Keratinocyte (primary cell): ENCODE measurements at places on chromosomes 5 and 9. TPM values are rescaled to one million over a fixed set of nuclear protein-coding genes. Genes with fewer than 3 reads are reported as not detected.

- no peak overlapping the region for H3K27ac ChIP-seq
- H3K4me1 ChIP-seq, result no peaks in the 10 kb centered on the region
- H3K27me3 ChIP-seq, result no peaks in the 10 kb centered on the region
- DNase-seq, result no peak
Observed at GRCh38 chr5:7094626-7095025, 301.3 kb upstream of the ADCY2 start.

- H3K4me3 ChIP-seq, result no peak overlapping the region
- peaks cover 18% of the 10 kb centered on the region for H3K27me3 ChIP-seq
- H3K36me3 ChIP-seq, result no peaks in the 10 kb centered on the region
- DNase-seq, result no peak
- no peak overlapping the region for H3K27ac ChIP-seq
Observed at GRCh38 chr9:124214116-124214515, 43.6 kb upstream of the NEK6 start.

DNA sequence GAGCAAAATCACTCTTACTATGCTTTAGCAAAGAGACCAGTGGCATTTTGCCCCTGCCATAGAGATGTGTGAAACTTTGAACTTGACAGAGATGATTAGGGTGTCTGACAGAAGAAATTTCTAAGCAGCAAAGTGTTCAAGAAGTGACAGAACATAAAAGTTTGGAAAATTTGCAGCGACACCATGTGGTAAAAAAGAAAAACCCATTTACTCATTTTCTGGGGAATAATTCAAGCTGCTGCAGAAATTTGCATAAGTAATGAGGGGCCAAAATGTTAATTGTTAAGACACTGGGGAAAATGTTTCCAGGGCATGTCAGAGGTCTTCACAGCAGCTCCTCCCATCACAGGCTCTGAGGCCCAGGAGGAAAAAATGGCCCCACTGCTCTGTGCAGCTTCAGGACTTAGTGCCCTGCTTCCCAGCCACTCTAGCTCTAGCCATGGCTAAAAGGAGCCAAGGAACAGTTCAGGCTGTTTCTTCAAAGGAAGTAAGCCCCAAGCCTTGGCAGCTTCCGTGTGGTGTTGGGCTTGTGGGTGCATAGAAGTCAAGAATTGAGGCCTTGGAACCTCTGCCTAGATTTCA lies 6.1 kb upstream of the AP3B1 start:
- no peaks in the 10 kb centered on the region for H3K36me3 ChIP-seq
- no peak overlapping the region for H3K27ac ChIP-seq
- DNase-seq, result no peak
- peaks cover 3% of the 10 kb centered on the region for H3K4me1 ChIP-seq
- no peaks in the 10 kb centered on the region for H3K27me3 ChIP-seq
- no peak overlapping the region for H3K4me3 ChIP-seq

GRCh38 chr9:6237267-6237666 lies 21.7 kb downstream of the IL33 start:
- no peaks in the 10 kb centered on the region for H3K36me3 ChIP-seq
- H3K4me3 ChIP-seq, result no peak overlapping the region
- H3K27me3 ChIP-seq, result no peaks in the 10 kb centered on the region
- no peak overlapping the region for H3K27ac ChIP-seq
- DNase-seq, result no peak

The PAEP gene
- not detected in 3 replicates for polyA plus RNA-seq
